H54 (cell line): ENCODE measurements at places on chromosomes 1 and 21.
A peak's percentile ranks its signal among the peaks of the same experiment; 100 is the strongest.

DNA sequence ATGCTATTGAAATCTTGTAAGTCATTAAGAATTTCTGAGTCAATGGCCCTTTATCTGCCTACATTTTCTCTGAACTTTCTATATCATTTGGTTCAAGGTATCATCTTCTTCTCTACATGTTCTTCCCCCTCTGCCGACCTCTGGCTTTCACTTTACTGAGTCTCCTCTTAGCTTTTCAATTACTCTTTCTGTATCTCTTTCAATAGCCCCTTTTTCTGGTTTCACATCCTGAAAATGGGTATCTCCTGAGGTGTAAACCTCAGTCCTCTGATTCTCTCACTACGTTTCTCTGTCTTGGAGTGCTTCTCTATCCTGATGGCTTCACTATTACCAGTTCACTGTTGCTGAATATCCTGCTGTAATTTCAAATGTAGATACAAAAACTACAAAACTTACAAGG is 98.9 kb downstream of the LYST start:
- DNase-seq: no peak

GRCh38 chr1:69221524-69221923 is 346.2 kb upstream of the LRRC7 start:
- DNase-seq: no peak

- no peak for DNase-seq
Measured at GRCh38 chr1:62362926-62363325, 43.7 kb upstream of the KANK4 start.

DNA sequence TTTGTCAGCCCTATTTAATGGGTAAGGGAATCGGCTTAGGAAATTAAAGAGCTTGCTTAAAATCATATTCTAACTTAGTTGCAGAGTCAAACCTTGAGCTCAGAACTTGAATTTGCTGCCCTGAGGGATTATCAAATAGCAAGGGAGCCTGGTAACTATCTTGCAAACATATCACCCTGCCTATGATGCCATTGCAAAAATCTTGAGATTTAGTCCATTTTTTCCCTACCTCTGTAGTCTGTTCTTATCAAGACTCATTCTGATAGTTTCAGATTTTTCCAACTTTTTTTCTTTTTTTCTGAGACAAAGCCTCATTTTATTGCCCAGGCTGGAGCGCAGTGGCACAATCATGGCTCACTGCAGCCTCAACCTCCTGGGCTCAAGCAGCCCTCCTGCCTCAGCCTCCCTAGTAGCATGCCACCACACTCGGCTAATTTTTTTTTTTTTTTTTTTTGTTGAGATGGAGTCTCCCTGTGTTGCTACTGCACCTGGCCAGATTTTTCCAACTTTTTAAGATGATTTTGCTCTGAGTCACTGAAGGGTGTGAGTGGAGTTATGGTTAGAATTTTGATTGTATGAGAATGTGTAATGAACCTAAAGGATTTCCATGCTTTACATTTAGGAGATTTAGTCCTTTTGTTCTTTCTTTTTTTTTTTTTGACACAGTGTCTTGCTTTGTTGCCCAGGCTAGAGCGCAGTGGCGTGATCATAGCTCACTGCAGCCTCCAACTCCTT is 12.2 kb downstream of the SARS1 start:
- DNase-seq: no peak

DNA sequence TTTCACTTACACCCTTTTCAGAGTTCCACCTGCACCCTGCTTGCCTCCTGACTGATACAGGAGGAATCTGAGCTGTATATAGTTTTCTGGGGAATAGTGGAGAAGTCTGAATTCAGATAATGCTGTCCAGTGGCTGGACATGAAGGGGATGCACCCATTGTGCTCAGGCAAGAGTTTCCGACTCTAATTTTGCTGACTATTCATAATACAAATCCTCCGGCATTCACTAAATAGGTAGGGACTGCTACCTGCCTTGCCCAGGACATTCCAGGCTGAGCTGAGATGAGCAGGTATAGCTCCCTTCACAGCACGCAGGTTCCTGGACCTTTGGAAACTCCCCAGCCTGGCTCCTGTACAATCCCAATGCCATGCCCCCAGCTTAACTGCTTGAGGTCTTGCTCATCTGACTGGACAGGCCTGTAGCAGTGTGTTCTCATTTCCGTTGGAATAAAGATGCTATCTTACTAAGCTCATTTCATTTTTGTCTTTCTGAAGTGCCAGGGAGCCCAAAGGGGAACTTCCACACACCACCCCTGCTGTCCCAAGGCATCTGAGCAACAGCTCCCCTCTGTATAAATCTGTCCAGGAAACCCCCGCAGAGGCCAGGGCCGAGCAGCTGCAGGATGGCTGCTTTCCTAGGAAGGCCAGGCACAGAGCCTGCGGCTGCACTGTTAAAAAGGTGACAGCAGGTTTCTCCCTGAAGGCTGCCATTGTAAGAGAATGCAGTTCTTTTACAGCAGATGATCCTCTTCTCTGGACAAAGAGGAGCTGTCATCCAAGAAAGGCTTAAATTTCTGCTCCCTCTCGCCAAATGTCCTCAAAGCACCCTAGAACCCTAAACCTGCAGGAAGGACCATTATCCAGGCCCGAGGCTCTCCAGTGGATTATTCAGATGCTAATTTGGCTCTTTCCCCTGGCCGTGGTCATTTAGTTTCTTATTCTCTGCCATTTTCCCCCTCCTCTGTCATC is 21.7 kb upstream of the VASH2 start:
- DNase-seq: no peak

- no peak for DNase-seq
Measured at GRCh38 chr1:168433238-168433637, 110.6 kb downstream of the XCL2 start.

DNA sequence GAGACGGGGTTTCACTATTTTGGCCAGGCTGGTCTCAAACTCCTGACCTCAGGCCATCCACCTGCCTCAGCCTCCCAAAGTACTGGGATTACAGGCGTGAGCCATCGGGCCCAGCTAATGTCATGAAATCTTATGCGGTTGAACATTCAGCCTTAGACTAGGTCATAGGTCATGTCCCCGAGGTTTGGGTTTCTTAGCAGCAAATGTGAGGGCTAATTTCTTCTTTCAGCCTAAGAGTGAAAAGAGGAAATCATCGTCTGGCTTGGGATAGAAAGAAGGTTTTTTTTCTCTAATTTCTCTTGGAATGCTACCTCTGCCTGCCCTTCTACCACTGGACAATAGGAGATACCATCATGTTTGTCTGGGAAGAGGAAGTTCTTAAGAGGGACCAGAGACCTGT is 18.0 kb upstream of the PIK3CD start:
- DNase-seq: no peak

DNA sequence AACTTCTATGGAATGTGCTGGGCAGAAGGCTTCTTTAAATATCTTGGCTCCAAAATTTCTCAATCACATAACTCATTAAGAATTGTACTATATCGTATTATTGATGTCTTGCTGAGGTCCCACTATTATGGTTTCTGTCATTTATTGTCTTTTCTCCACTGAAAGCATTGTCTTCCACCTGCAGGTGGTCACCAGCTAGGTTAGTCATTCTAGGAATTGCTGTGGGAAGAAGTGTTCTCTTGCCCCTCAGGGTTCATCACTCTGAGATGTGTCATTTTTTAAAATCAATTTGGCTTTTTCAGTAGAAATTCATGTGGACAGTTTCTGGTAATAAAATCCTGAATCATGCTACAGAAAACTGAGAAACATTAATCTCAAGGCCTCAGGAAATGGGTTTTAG is 66.1 kb downstream of the NCAM2 start:
- DNase-seq: no peak

DNA sequence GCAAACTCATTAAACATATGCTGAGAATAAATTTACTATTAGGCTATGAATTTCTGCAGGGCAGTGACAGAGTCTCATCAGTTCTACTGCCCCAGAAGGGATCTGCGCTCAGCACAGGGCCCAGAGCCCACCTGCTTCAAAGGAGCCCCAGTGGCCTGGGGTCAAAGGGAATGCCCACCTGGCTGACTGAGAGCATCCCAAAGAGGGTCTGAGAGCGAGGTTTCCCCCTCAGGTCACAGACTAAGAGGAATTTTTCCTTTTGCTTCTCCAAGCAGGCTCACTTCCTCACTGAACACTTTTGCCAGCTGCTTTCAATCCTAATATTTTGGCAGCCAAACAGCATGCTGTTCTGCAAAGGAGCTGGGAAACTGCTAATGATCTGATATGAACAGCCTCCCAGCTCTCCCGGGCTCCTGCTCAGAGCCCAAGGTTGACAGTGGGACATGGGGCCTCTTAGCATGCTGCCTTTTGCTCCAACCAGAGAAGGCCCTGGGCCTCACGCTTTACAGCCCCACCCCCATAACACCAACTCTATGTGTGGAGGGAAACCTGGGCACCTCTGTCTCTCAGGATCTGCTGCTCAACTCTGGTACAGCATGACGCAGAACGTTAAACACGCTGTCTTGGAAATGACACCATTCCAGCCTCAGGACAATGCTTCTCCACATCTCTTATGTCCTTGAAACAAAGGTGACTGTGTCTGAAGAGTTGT is 70.7 kb upstream of the SYT6 start:
- no peak for DNase-seq

DNA sequence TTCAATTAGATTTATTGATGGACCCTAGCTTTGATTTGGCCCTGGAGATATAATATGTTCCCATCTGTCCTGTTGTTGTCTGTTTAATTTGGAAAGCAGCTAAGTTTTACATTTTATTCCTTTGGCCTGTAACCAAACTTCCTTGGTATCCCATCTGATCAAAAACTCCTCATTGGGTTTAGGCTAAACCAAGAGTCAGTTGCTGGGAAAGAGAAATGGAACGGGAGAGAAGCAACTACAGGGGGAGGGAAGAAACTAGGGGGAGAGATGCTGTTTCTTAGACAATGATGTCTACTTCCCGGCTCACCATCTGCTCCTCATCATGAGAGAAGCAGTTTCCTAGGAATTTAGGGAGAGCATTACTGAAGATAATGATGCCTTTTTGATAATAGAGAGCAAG is 141.8 kb downstream of the SYT2 start:
- DNase-seq: no peak

DNA sequence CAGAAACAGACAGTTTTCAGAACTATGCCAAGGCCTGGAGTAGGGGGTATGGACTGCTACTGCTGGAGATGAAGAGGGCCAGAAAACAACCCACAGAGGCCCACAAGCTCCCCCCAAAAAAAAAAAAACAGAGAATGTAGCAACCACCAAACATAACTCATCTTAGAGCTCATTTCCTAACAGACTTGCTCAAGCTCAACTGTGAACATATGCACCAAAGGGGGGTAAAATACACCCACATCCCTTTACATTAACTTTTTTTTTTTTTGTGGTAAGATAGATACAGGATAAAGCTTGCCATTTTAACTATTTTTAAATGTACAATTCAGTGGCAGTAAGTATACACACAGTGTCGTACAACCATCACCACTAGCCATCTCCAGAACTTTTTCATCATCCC is 36.0 kb downstream of the SEC16B start:
- no peak for DNase-seq

DNA sequence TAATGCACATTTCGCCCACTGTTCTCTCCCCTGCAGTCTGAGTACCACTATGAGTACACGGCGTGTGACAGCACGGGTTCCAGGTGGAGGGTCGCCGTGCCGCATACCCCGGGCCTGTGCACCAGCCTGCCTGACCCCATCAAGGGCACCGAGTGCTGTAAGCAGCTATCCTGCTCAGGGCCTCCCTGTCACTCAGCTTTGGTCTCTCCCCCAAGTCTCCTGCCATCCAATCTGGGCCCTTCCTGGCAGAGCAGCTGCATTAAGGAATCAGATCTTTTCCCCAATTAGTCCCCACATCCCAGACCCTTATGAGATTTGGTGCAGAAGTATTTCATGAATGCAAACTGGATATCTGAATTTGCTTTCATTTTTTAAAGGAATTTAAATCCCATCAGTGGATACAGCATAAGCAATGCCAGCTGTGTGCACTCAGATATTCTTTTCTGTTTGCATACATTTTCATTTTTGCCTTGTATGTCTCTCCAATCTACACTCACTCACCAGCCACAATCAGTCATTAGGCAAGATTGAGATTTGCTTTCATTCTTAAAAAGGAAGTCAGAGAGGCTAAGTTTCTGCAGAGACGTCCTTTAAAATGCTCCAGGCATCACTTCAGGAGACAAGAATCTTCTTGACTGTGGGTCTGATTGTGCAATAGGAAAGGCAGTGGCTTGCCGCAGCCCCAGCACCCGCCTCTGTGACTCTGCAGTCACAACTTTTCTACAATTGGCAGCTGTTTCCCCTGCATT is 48.1 kb downstream of the ELAPOR1 start:
- peak; percentile 23 for DNase-seq
